ENCODE measurements at places on chromosomes 4 and X. TPM values are rescaled to one million over a fixed set of nuclear protein-coding genes. Genes with fewer than 3 reads are reported as not detected.

The EPHA5 gene
- polyA plus RNA-seq = not detected

- H3K4me3 ChIP-seq = no peak overlapping the region
- peaks cover 12% of the 10 kb centered on the region for H3K27me3 ChIP-seq
These were observed 257.1 kb downstream of the BCOR start for GRCh38 chrX:39840581-39841093.

GRCh38 chr4:123816462-123816861 lies 419.9 kb downstream of the SPRY1 start:
- peaks cover 6% of the 10 kb centered on the region for H3K4me1 ChIP-seq
- H3K27me3 ChIP-seq = peaks cover 5% of the 10 kb centered on the region
- H3K4me3 ChIP-seq = no peak overlapping the region
- no peak for DNase-seq
- no peaks in the 10 kb centered on the region for H3K36me3 ChIP-seq
- H3K27ac ChIP-seq = no peak overlapping the region

DNA sequence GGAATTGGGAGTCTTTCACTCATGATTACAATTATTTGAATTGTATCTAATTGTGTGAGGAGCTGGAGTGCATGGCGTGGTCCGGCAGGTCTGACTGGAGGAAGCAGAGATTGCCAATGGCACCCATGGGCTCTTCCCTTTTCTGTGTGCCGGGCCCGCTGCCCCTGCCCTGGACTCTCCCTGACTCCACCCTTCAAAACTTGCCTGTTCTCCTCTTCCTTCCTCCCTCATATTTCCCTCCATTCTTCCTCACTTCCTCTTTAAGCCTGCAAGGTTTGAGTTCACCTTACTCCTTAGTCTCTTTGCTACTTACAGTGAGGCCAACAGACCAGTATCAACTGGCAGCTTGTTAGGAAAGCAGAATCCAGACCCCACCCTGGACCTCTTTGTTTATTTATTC lies 6.5 kb upstream of the STBD1 start:
- peaks cover 9% of the 10 kb centered on the region for H3K36me3 ChIP-seq
- H3K27me3 ChIP-seq = peaks cover 2% of the 10 kb centered on the region
- peaks cover 34% of the 10 kb centered on the region for H3K4me1 ChIP-seq
- DNase-seq = no peak
- H3K4me3 ChIP-seq = no peak overlapping the region

GRCh38 chr4:148852092-148852699 lies 410.0 kb upstream of the NR3C2 start:
- H3K4me3 ChIP-seq = no peak overlapping the region
- H3K27ac ChIP-seq = no peak overlapping the region
- no peaks in the 10 kb centered on the region for H3K36me3 ChIP-seq
- H3K27me3 ChIP-seq = no peaks in the 10 kb centered on the region
- no peaks in the 10 kb centered on the region for H3K4me1 ChIP-seq
- no peak for DNase-seq

- H3K27me3 ChIP-seq = peaks cover 2% of the 10 kb centered on the region
- no peak overlapping the region for H3K4me3 ChIP-seq
- DNase-seq = no peak
These were observed 48.3 kb downstream of the ABLIM2 start for GRCh38 chr4:8110071-8110986.

The RIBC1 gene
- not detected for polyA plus RNA-seq

GRCh38 chr4:8364141-8364540 lies 76.4 kb downstream of the ACOX3 start:
- no peaks in the 10 kb centered on the region for H3K4me1 ChIP-seq

GRCh38 chrX:1465286-1466231 lies 12.8 kb upstream of the ASMTL start:
- H3K27me3 ChIP-seq = peaks cover 73% of the 10 kb centered on the region
- DNase-seq = no peak
- H3K36me3 ChIP-seq = peaks cover 8% of the 10 kb centered on the region
- H3K27ac ChIP-seq = peak overlapping the region; percentile 99
- H3K4me3 ChIP-seq = peak overlapping the region; percentile 96

The DCAF12L1 gene
- polyA plus RNA-seq = not detected

DNA sequence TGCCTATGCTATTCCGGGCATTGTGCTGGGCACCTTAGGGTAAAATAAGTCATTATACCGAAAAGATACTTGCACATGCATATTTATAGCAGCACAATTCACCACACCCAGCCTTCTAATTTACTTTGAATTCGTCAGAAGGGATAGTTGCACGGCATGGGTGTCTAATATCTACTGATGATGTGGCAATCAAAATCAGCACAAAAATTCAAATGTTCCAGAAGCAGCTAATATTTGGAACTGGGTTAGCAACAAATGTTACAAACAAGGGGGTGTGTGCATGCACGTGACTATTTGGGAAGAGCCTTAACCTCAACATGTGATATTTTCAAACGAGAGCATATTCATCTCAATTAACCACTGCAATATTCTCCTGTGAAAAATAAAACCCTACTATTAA lies 79.7 kb upstream of the PRSS48 start:
- DNase-seq = no peak
- no peak overlapping the region for H3K4me3 ChIP-seq
- no peaks in the 10 kb centered on the region for H3K36me3 ChIP-seq
- H3K27ac ChIP-seq = no peak overlapping the region
- H3K27me3 ChIP-seq = peaks cover 2% of the 10 kb centered on the region
- no peaks in the 10 kb centered on the region for H3K4me1 ChIP-seq
